ENCODE measurements at places on chromosomes 5 and 9.

- no peak for DNase-seq
These were observed 149.2 kb upstream of the CDKN2B start for GRCh38 chr9:22158271-22158670.

GRCh38 chr5:8953016-8953415 lies 592.9 kb downstream of the SEMA5A start:
- no peak for DNase-seq

DNA sequence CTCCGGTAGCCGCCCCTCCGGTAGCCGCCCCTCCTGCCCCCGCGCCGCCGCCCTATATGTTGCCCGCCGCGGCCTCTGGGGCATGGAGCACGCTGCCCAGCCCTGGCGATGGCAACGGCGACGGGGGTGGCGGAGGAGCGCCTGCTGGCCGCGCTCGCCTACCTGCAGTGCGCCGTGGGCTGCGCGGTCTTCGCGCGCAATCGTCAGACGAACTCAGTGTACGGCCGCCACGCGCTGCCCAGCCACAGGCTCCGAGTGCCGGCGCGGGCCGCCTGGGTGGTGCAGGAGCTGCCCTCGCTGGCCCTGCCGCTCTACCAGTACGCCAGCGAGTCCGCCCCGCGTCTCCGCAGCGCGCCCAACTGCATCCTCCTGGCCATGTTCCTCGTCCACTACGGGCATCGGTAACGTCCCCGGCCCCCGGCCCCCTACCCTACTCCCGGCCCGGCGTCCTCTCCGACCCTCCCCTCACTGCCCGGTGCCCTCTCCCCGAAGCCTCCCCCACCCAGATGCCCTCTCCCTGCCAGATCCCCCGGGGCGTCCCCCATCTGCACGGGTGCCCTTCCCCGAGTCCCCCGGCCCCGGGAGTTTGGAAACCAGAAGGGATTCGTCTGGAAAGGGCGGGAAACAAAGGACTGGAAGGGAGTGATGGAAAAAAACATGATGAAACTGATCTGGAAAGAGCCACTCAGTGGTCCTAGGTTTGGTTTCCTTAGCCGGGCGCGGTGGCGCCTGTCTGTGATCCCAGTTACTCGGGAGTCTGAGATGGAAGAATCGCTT lies 417 bp downstream of the SRD5A1 start:
- DNase-seq: peak; percentile 33

DNA sequence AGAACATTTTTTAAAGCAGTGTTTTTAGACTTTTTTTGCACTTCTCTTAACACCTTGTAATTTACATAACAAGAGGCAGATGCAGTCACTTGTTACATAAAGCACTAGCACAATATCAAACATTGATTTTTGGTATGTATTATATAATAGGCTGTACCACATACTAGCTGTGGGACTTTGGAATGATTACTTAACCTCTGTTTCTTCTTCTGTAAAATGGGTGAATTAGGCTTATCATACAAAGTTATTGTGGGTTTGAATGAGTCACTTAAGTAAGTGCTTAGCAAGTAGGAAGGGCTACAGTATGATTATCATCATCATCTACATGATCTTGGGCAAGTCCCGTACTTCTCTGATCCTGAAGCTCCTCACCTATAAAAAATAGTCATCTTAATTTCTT lies 2.1 kb downstream of the FAM81B start:
- no peak for DNase-seq

DNA sequence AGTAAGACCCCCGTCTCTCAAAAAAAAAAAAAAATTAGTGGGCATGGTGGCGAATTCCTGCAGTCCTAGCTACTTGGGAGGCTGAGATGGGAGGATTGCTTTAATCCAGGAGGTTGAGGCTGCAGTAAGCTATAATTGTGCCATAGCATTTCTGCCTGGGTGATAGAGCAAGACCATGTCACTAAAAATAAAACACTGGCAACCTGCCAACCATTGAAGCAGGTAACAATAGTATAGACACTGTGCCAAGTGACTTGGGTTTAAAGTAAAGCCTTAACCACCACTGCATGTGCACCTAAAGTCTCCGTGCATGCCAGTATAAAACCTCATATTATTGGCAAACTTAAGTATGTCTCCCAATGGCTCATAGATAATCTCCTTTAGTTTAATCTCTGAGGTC lies 3.4 kb upstream of the APBA1 start:
- DNase-seq: no peak

DNA sequence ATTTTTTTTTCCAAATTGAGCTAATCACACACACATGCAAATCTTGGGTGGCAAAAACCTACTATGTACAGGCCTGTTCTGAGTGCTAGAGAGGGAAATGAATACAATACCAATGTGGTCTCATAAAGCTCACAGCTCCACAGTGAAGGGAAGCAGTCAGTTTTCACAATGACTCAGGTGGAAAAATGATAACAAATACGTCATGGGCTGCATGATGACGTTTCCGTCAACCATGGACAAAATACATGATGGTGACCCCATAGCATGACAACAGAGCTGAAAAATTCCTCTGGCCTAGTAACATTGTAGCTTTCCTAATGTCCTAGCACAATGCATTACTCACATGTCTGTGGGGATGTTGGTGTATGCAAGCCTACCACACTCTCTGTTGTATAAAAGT lies 252.5 kb downstream of the TRIM32 start:
- no peak for DNase-seq

GRCh38 chr5:81164936-81165335 lies 68.2 kb upstream of the CKMT2 start:
- no peak for DNase-seq

- DNase-seq: no peak
These were observed 53.9 kb downstream of the TRIO start for GRCh38 chr5:14197056-14197455.

- peak; percentile 1 for DNase-seq
These were observed 839 bp downstream of the GABRG2 start for GRCh38 chr5:162068412-162068811.

- DNase-seq: no peak
These were observed 367.7 kb upstream of the PRR16 start for GRCh38 chr5:120096413-120096812.

DNA sequence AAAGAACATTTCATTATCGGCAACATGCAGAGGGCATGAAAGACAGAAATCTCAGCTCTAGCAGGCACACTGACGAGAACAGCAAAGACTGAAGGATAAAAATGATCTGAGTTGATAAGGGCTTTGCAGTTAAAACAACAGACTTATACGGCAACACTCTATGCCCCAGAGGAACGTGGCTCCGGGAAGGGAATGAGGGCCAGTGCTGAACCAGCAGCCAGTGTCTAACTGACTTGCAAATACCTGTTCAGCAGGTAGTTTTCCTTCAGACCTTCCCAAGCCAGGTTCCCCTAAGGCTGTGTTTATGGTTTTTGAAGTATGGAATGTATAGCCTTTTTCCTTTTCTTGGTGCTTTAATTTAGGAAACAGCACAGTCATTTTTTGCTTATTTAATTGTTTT lies 121.3 kb upstream of the CDH18 start:
- DNase-seq: no peak

All from stimulated activated CD4-positive, alpha-beta T cell treated with anti-CD3 and anti-CD28 coated beads, Interleukin-2, amount 100 ng/mL, for 24 hours (primary cell).